ENCODE measurements at places on chromosomes 11 and 22. TPM values are rescaled to one million over a fixed set of nuclear protein-coding genes. Genes with fewer than 3 reads are reported as not detected.

Gene AIFM3
- not detected for total RNA-seq

Gene SCGB2A2
- total RNA-seq: not detected

Gene TRIM51
- total RNA-seq: not detected

Gene UBQLN3
- total RNA-seq: 0.13 TPM

Gene USP28
- 33.3 TPM for total RNA-seq

Gene ACRV1
- not detected for total RNA-seq

Gene MEI1
- not detected for total RNA-seq

- peaks cover 39% of the 10 kb centered on the region for H3K4me1 ChIP-seq
- peak overlapping the region; percentile 90 for H3K27ac ChIP-seq
- no peaks in the 10 kb centered on the region for H3K27me3 ChIP-seq
- no peak for DNase-seq
- peaks cover 3% of the 10 kb centered on the region for H3K36me3 ChIP-seq
Measured at GRCh38 chr22:31083923-31084810, 3.0 kb downstream of the SMTN start.

DNA sequence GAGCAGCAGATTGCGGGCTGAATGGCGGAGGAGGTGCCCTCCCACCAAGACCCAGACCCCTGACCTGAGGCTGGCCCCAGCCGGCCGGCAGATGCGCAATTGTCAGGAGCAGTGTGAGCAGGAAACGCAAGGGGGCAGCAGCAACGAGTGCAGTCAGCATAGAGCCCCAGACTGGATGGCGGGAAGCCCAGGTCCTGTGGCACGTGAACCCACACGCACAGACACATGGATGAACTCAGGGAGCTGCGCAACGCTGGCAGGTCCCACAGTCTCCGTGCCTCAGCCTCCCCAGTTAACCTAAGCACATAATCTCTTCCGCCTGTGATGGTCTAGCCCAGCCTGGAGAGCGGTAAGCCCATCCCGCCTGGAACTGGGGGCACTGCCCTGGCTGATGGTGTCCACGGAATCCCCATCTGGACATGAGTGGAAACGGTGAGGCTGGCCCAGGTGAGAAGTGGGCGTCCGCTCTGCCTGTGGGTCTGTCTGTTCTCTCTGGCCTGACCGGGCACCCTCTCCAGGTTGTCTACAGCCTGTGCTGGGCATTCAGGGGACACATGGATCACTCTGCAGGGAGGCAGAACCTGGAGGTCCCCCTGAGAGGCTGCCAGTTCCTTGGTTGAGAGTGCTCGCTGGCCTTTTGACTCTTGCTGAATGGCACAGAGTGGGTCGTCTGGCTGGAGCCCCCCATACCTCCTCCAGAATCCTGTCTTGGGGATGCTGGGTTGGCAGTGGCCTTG, 626 bp upstream of the TBX10 start:
- DNase-seq: peak; percentile 87
- H3K4me3 ChIP-seq: no peak overlapping the region
- no peak overlapping the region for H3K27ac ChIP-seq
- no peaks in the 10 kb centered on the region for H3K36me3 ChIP-seq

- H3K27ac ChIP-seq: no peak overlapping the region
- H3K4me1 ChIP-seq: peaks cover 71% of the 10 kb centered on the region
- H3K27me3 ChIP-seq: no peaks in the 10 kb centered on the region
Measured at GRCh38 chr11:120343429-120343828, 7.2 kb downstream of the ARHGEF12 start.

DNA sequence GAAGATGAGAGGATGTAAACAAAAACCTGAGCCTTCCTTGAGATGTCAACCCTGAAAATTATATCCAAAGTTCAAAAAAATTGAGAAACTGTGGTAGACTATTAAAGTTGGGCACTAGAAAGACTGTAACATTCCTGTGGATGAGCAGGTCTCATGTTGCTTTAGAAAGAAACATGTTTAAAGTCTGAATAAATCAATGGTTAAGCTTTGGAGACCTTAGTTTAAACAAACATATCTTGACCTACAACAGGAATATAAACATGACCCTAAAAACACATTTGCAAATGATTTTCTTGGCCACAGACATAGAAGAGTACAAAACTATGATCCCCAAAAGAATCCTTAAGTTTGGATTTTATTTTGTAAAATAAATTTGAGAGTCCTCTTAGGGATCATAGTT, 38.1 kb upstream of the PCF11 start:
- no peaks in the 10 kb centered on the region for H3K36me3 ChIP-seq
- H3K4me1 ChIP-seq: peaks cover 10% of the 10 kb centered on the region
- H3K27me3 ChIP-seq: no peaks in the 10 kb centered on the region
- no peak overlapping the region for H3K27ac ChIP-seq

GRCh38 chr11:94795476-94796189, 27.5 kb downstream of the AMOTL1 start:
- peaks cover 48% of the 10 kb centered on the region for H3K4me1 ChIP-seq
- DNase-seq: no peak
- H3K27me3 ChIP-seq: no peaks in the 10 kb centered on the region
- H3K36me3 ChIP-seq: peaks cover 6% of the 10 kb centered on the region
- peak overlapping the region; percentile 99 for H3K27ac ChIP-seq

- no peak overlapping the region for H3K4me3 ChIP-seq
- H3K27ac ChIP-seq: no peak overlapping the region
- peaks cover 11% of the 10 kb centered on the region for H3K4me1 ChIP-seq
- no peak for DNase-seq
- no peaks in the 10 kb centered on the region for H3K36me3 ChIP-seq
- H3K27me3 ChIP-seq: peaks cover 2% of the 10 kb centered on the region
Measured at GRCh38 chr11:120304526-120304925, 20.6 kb upstream of the TLCD5 start.

DNA sequence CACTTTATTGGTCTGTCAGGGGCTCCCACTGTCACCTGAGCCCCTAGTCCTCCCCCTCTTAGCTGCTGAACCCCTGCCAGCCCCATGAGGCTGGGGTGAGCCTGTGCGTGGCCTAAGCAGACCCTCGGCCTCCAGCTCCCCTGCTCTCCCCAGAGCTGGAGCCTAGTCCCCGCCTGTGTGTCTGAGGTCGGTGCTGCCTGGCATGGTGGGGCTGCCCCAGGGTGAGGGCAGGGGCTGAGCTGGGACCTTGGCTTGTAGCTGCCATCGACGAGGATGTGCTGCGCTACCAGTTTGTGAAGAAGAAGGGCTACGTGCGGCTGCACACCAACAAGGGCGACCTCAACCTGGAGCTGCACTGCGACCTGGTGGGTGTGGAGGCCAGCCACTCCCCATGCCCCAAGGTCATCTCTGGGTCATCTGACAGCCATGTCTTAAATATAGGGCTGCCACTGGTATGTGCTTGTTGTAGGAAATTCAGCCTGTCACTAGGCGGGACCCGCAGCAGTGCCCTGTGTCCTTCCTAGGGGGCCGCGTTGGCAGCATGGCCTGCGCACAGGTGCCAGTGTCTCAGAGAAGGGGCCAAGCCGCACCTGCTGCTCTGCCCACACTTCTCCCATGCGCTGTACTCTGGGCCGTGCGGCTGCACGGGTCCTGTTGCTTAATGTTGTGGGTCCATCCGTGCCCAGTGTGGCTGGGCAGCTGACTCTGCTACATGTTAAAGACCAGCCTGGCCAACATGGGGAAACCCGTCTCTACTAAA, 21.0 kb downstream of the PPIL2 start:
- H3K36me3 ChIP-seq: peaks cover 11% of the 10 kb centered on the region
- DNase-seq: no peak

DNA sequence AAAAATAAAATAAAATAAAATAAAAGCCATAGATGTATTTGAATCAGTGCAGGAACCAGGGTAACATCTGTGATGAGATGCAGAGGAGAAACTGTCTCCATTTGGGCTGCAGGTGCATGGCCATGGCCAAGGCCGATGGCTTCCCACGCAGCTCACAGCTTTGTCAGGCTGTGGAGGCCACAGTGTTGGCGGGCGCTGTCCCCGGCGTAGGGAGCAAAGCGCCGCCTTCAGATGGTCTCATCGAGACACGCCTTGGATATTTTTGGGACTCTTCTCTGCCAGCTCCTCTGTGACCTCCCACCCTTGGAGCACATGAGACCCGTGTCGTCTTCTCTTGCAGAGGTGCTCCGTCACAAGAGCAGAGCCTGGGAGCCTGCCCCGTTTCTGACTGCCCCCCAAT, 38.6 kb downstream of the MUC6 start:
- H3K27ac ChIP-seq: no peak overlapping the region
- H3K4me3 ChIP-seq: no peak overlapping the region
- no peaks in the 10 kb centered on the region for H3K27me3 ChIP-seq
- DNase-seq: no peak

DNA sequence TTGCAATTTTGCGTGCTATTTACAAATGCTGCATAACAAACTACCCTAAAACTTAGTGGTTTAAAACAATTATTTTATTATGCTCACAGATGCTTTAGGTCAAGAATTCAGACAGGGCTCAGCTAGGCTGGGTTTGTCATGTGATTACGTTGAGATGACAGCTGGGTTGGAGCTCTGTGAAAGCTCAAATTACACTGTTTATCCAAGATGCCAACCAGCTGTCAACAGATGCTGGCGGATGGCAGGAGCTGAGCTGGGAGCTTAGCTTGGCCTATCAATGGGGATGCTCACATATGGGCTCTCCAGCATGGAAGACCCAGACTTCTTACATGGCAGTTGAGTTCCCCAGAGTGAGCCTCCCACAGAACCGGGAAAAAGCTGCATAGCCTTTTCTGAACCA, 62.7 kb downstream of the STK33 start:
- H3K4me1 ChIP-seq: no peaks in the 10 kb centered on the region
- H3K27me3 ChIP-seq: peaks cover 5% of the 10 kb centered on the region
- DNase-seq: no peak
- H3K36me3 ChIP-seq: no peaks in the 10 kb centered on the region
- no peak overlapping the region for H3K27ac ChIP-seq

DNA sequence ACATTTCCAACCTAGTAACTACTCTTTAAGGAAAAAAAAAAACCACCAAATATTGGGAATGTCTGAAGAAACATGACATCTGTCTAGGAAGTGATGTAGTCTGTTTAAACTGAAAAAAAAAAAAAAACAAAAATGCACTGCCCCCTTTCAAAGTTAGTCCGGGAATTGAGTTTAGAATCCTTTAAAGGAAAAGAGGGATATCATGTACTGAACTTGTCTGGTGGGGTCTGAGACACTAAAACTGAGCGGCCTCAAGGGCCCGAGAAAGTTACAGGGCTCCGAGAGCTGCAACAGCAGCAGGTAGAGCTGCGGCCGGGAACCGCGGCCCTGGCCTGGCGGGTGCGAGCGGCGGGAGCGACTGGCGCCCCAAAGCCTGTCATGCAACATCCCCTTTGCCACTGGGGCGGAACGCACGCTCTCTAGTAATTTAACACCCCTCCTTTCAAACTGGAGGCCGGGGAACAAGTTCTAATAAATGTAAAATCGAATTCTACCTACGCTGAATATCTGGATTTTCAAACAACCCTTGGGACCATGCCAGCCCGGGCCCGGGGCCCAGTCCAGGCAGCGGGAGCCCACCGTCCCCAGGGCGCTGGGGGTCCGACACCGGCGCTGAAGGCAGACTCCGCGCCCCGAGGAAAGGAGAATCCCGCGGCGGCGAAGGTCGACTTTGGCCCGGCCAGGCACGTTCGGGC, 736 bp downstream of the RDX start:
- H3K4me1 ChIP-seq: peaks cover 54% of the 10 kb centered on the region
- H3K27me3 ChIP-seq: no peaks in the 10 kb centered on the region
- H3K27ac ChIP-seq: peak overlapping the region; percentile 92
- no peak for DNase-seq
- H3K36me3 ChIP-seq: no peaks in the 10 kb centered on the region
- peak overlapping the region; percentile 90 for H3K4me3 ChIP-seq

GRCh38 chr11:44857490-44858090, 93.1 kb downstream of the TP53I11 start:
- no peaks in the 10 kb centered on the region for H3K36me3 ChIP-seq

GRCh38 chr11:27720277-27720830, 20.1 kb upstream of the BDNF start:
- H3K36me3 ChIP-seq: no peaks in the 10 kb centered on the region
- H3K27ac ChIP-seq: peak overlapping the region; percentile 15
- H3K4me3 ChIP-seq: peak overlapping the region; percentile 85
- no peak for DNase-seq

DNA sequence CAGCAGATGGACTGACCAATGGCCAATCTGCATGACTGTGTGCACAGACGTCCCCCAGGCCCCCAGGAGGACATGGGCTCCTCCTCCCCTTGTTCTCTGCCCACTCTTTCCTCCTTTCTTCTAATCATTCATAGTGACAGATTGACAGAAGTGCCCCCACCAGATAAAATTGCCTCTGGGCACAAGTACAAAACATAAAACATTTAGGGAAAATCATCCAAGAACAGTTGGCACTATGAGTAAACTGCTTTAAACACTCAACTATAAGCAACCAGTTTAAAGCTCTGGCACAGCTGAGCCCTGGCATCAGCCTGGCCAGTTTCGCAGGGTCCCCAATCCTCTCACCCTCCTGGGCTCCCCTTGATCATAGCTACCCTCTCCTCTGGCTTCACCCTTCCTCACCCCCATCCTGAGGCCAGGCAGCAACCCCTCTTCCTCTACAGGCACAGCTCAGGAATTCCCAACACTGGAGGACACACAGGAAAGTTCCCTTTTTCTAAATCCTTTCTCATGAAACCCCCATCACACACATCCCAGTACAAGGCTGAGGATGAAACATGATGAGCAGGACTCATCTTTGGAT, 232.9 kb downstream of the BUD13 start:
- no peak overlapping the region for H3K27ac ChIP-seq
- no peak overlapping the region for H3K4me3 ChIP-seq
- no peaks in the 10 kb centered on the region for H3K4me1 ChIP-seq
- DNase-seq: no peak
- H3K36me3 ChIP-seq: no peaks in the 10 kb centered on the region

- no peaks in the 10 kb centered on the region for H3K27me3 ChIP-seq
- peaks cover 26% of the 10 kb centered on the region for H3K4me1 ChIP-seq
- no peak for DNase-seq
- H3K4me3 ChIP-seq: peak overlapping the region; percentile 67
- no peaks in the 10 kb centered on the region for H3K36me3 ChIP-seq
- peak overlapping the region; percentile 89 for H3K27ac ChIP-seq
Measured at GRCh38 chr22:37187552-37187890, 526 bp downstream of the C1QTNF6 start.

GRCh38 chr22:19143967-19144400, 467 bp downstream of the ESS2 start:
- H3K27me3 ChIP-seq: peaks cover 10% of the 10 kb centered on the region
- peaks cover 9% of the 10 kb centered on the region for H3K36me3 ChIP-seq
- peak overlapping the region; percentile 99 for H3K4me3 ChIP-seq
- peaks cover 21% of the 10 kb centered on the region for H3K4me1 ChIP-seq
- H3K27ac ChIP-seq: peak overlapping the region; percentile 96

DNA sequence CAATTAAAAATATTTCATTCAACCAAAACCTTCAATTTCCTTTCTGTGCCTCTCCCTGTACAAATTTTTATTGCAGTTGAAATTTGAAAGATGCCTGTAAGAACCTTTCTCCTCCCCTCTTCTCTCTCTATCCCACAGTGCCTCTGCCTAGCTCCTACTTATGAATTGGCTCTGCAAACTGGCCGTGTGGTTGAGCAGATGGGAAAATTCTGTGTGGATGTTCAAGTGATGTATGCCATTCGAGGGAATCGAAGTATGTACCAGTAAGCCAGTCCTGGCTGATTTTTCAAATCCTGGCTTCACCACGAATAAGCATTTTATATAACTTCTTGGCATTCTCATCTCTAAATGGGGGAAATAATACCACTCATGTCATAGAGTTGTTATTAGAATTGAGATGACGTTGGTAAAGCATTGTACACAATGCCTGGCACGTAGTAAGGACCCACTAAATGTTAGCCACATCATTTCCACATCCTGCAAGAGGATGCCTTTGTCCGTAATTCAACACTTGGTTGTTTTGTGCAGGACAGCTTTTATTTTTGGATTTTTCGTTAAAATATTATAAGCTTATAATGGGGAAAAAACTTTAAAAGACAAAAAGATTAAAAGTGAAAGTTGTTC, 6.0 kb downstream of the DDX25 start:
- H3K27me3 ChIP-seq: peaks cover 54% of the 10 kb centered on the region
- H3K4me1 ChIP-seq: no peaks in the 10 kb centered on the region
- H3K4me3 ChIP-seq: no peak overlapping the region
- H3K27ac ChIP-seq: no peak overlapping the region

Measured in chondrocyte (in vitro differentiated cells).